ENCODE measurements at places on chromosomes 7 and 10. TPM values are rescaled to one million over a fixed set of nuclear protein-coding genes. Genes with fewer than 3 reads are reported as not detected.

DNA sequence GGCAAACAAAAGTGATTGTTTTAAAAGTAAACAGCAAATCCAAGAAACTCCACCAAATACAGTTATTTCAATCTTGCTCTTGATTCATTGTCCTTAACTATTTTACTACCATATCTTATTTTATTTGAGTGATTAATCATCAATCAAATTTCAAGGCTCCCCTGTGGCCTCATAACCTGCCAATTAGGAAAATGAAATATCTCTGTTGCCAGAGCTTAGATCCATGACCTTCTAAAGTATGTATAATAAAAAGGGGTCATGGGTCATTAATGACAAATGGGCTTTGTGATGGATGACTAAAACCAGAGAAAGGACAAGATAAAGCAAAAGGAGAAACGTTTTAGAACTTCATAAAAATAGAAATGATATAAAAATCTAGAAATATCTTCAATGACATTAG, 28.5 kb downstream of the NRCAM start:
- no peak overlapping the region for H3K4me3 ChIP-seq
- no peak overlapping the region for H3K27ac ChIP-seq
- no peaks in the 10 kb centered on the region for H3K36me3 ChIP-seq

The IRF5 gene
- total RNA-seq: 1.4 TPM

The SPDYE9 gene
- total RNA-seq: not detected

- no peaks in the 10 kb centered on the region for H3K36me3 ChIP-seq
- no peak overlapping the region for H3K4me3 ChIP-seq
- H3K4me1 ChIP-seq: no peaks in the 10 kb centered on the region
- H3K27me3 ChIP-seq: no peaks in the 10 kb centered on the region
Observed at GRCh38 chr7:68425377-68425776, 1172.9 kb upstream of the AUTS2 start.

DNA sequence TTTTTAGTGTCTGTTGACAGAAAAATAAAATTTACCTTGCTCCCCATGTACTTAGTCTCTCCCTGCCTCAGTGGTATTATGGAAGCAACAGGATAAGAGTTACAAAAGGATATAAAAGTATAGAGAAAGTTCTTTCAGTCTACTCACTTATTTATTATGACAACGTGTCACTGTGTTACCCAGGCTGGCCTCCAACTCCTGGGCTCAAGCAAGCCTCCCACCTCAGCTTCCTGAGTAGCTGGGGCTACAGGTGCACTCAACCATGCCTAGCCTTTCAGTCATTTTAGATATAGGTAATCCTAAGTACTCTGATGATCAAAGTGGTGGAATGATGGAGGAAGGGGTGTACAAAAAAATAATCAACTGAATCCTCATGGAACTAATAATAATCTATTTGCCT, 215.2 kb upstream of the MKLN1 start:
- peaks cover 2% of the 10 kb centered on the region for H3K27me3 ChIP-seq
- no peak for DNase-seq
- H3K4me3 ChIP-seq: no peak overlapping the region
- no peaks in the 10 kb centered on the region for H3K36me3 ChIP-seq

The PON3 gene
- total RNA-seq: not detected

The TMEM139 gene
- 0.74 TPM for total RNA-seq

- no peaks in the 10 kb centered on the region for H3K4me1 ChIP-seq
- H3K4me3 ChIP-seq: no peak overlapping the region
- no peak for DNase-seq
Observed at GRCh38 chr7:141001122-141001521, 13.6 kb downstream of the MRPS33 start.

The CABCOCO1 gene
- not detected for total RNA-seq

- H3K27me3 ChIP-seq: no peaks in the 10 kb centered on the region
- no peak overlapping the region for H3K27ac ChIP-seq
- no peak for DNase-seq
- no peak overlapping the region for H3K4me3 ChIP-seq
- no peaks in the 10 kb centered on the region for H3K4me1 ChIP-seq
Observed at GRCh38 chr7:90689260-90689659, 93.1 kb downstream of the CDK14 start.

The HIPK2 gene
- total RNA-seq: 17.3 TPM

The OR2A1 gene
- total RNA-seq: not detected

DNA sequence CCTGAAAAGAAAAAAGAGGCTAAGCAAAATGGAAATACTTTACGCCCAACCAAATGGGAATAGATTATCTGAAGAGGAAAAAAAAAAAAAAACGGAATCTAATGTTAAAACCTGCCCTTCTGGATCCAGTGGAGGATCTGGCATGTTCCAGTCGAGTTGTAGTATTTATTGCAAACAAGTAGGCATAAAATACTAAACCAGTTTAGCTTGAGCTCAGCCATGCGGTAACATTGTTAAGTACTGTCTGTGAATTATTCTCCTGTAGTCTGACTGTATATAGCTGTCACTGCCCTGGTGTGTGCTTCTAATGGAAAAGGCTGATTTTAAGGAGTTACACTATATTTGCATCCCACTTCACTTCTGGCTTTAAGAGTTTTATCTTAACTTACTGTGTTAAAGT, 40.3 kb downstream of the CELF2 start:
- H3K27ac ChIP-seq: no peak overlapping the region
- no peaks in the 10 kb centered on the region for H3K27me3 ChIP-seq
- H3K36me3 ChIP-seq: no peaks in the 10 kb centered on the region
